ENCODE measurements at places on chromosomes 7 and 10.

DNA sequence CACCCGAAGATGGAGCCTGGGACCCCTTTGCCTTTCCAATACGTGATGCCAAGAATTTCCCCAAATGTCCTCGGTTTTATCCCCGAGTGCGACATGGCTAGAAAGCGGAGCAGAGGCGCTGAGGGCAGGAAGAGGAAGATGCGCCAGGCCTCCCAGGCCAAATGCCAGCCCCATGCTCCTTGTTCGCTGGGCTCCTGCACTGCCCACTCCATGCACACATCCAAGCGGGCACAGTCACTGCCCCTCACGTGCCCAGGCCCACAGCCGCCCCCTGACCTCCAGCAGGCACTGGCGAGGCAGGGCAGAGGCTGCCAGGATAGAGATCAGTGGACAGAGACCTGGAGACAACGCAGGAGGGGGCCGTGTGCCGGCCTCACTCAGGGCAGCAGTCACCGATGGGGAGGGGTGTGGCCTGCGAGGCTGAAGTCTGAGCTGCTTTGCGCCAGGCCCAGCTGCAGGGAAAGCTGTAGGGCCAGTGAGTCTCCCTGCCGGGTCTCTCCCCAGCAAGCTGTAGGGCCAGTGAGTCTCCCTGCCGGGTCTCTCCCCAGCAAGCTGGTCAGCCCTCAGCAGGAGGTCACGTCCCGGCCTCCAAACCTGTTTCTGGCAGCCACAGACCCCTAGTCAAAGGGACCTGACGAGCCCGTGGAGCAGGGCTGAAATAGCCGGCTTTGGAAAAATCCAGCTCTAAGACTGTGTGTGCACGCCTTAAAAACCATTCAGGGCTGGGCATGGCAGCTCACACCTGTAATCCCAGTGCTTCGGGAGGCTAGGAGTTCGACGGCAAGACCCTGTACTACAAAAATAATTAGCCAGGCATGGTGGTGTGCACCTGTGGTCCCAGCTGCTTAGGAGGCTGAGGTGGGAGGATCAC, 100.6 kb upstream of the DIP2C start:
- no peak for DNase-seq

DNA sequence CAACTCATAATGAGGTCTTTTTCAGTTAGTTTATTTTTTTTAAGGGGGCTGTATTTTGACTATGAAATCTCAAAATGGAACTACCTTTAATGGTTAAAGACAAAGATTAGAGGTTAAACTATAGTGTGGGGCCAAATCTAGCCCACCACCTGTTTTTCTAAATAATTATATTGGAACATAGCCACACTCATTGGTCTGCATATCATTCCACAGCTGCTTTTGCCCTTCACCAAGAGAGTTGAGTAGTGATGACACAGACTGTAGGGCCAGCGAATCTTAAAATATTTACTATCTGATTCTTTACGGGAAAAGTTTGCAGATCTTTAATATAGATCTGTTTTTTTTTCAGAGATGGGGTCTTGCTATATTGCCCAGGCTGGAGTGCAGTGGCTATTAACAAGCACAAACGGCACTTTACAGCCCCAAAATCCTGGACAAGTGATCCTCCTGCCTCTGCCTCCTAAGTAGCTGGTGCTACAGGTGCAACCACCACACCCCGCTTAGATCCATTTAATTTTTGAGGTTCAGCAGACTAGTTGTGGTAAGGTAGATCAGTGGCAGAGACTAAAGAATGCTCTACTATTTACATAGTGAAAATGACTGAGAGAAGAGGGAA, 25.8 kb downstream of the EPC1 start:
- DNase-seq, result no peak

DNA sequence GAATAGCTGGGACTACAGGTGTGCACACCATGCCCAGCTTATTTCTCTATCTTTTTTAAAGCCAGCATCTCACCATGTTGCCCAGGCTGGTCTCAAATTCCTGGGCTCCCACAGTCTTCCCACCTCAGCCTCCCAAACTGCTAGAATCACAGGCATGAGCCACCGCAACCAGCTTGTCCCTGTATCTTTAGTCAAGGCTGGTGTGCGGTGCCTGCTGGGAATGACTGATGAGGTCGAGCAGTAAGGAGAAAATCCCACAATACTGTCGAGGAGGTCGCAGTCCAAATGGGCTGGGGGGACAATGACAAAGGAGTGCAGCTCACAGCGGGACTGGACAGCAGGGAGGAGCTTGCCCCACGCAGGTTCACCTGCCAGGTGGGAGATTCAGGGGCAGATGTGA, 50.2 kb upstream of the CALN1 start:
- DNase-seq, result no peak

- no peak for DNase-seq
Observed at GRCh38 chr10:79321951-79322350, 25.3 kb upstream of the PPIF start.

DNA sequence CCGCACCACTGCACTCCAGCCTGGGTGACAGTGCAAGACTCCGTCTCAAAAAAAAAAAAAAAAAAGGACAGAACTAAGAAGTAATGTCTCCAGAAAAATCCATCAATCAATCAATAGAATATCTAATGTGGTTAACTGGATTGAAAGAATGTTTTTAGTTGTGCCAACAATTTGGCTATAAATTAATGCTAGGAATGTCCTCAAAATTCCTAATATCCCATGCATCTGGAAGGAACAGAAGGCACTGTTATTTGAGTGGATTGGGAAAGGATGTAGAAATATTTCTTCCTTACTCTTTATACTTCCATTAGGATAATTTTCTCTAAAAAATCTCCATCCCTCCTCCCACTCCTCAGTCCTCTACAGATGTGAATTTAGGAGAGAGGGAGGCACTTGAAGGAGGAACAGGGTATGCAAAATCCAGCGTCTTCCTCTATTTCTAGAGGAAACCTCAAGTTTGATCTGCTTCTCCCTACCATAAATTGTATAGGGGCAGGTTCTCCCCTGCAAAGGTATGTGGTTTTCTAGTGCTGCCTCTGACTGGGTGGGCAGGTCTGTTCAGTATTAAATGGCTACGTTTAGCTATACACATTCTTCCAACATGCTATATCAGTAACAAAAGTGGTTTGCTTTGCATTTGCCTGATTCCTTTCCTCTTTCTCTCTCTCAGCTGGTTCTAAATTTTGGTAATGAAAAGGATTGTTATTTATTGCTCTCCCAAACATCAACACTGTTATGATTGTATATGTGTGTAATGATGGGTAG, 54.1 kb downstream of the RNLS start:
- DNase-seq, result no peak

DNA sequence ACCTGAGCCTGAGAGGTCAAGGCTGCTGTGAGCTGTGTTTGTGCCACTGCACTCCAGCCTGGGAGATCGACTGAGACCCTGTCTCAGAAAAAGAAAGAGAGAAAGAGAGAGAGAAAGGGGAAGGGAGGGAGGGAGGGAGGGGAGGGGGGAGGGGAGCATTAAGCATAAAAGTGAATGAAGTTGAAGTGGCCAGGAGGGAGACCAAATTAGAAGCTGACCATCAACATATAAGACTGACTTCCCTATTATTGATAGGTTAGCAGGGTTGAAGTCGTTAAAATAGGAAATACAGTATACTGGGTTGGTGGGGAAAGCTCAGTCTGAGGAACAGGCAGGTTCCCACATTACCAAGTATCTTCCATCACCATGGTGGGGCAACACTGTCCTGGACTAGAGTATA, 117.1 kb upstream of the MKLN1 start:
- no peak for DNase-seq

DNA sequence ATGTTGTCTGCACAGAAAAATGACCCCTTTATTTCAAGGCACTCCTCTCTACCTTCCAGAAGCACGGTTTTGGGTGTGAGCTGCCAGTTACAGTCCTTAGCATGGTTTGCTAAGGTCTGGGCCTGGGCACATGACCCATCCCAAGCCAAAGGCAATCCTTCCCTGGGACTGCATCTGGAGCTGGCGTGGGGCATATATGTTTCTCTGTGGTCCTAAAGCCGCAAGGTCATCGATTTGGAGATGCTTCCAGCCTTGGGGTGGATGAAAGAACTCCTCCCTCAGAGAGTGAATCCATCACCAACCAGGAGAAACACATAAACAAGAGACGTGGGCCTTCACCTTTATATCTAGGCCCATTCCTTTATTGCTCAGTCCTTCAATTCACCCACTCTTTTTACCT, 50.1 kb upstream of the IGFBP3 start:
- no peak for DNase-seq

- no peak for DNase-seq
Observed at GRCh38 chr10:46218921-46219320, 67.9 kb upstream of the ANTXRL start.

DNA sequence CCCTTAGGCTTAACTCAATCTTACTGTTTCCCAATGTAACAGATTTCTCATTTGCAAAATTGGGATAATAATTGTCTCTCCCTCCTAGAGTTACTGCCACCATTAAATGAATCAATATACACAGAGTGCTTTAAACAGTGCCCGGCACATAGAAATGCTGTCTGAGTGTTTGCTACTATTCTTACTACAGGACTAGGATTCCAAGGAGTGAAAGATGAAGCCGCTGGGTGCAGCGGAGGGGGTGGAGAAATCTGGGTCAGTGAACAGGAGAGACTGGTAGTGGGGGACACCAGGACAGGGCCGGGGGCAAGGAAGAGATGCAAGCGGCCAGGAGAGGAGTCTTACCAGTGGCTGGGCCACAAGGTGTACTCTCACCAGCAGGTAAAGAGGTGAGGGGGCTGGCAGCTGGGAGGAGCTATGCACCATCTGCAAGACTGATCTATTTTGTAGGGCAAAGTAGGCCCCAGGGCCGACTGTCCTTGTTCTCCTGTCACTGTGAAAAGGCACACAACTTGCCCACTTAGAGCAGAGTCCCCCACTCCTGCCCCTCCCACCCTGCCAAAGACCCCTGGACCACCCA, 18.5 kb upstream of the PRRT4 start:
- DNase-seq, result no peak

- no peak for DNase-seq
Observed at GRCh38 chr10:3784510-3785250, at the start of gene KLF6. TSS of gene KLF6 (minus strand) at chr10:3785209. CDS start at chr10:3785014, 195 bp downstream.

Data from NCI-H446 treated with DMSO at 0.1 percent for 48 hours (cell line).